Naive thymus-derived CD8-positive, alpha-beta T cell (primary cell): ENCODE measurements at places on chromosomes 1 and 21. TPM values are rescaled to one million over a fixed set of nuclear protein-coding genes. Genes with fewer than 3 reads are reported as not detected.

DNA sequence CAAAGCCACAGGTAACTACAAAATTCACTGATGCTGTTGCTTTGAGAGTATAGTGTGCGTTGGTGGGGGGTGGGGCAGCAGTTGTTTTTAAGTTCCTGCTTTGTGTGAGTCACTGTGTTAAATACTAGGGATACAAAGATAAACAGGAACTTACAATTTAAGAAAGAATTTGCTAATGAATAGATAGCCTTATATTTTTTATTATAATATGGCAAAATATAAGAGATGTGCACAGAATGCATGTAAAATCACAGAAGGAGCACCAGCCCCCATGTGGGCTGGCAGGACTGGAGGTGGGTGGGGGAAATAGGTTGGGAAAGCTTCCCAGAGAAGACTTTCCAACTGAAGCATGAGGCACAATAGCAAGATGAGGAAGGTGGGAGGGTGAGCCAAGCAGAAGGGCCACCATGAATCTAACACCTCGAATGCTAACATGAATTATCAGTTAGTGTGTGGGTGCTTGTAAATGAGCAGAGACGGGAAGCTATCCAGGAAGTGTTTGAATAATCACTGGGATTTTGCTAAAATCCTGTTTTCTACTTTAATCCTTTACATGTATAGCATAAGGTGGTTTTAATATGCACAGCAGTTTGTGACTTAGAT lies 57.0 kb upstream of the RAVER2 start:
- no peak for DNase-seq

- DNase-seq = no peak
Measured at GRCh38 chr1:51303751-51304251, 26.6 kb downstream of the TTC39A start.

Gene ANXA9
- total RNA-seq = 0.49 TPM

Gene ENTREP3
- total RNA-seq = 10.7 TPM

Gene FAM163A
- total RNA-seq = not detected

DNA sequence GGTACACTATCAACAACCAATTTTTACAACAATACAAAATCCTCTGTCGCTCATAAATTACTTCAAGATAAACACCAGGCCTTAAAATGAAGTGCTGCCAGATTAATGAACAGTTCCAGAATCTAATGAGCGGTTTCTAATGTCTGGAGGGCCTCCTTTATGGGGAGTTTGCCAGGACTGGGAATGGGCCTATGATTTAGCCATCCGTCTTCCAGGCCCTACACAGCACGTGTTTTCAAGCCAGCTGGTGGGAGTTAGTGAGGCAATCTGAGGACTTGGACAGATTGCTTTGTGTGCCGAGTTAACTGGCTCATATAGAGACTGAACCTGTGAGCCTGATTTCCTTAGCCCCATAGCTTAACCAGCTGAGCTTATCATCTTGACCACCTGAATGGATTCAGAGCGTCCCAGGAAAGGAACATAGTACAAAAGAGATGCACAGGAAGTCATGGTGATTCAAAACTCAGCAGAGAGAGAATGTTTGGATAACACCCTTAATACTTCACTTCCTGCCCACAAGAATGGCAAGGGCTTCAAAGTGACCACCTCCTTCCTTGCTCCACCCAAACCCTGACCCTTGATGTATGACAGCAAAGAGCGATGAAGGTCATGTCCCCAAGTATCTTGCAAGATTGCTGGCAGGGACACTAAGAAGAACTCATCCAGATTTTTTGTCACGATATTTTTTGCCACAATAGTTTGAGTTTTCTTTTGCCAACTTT lies 143.5 kb downstream of the SLC30A10 start:
- DNase-seq = no peak

Gene AGO4
- total RNA-seq = 12.8 TPM
